IPS DF 6.9 (cell line): ENCODE measurements at places on chromosomes 16 and 17.

DNA sequence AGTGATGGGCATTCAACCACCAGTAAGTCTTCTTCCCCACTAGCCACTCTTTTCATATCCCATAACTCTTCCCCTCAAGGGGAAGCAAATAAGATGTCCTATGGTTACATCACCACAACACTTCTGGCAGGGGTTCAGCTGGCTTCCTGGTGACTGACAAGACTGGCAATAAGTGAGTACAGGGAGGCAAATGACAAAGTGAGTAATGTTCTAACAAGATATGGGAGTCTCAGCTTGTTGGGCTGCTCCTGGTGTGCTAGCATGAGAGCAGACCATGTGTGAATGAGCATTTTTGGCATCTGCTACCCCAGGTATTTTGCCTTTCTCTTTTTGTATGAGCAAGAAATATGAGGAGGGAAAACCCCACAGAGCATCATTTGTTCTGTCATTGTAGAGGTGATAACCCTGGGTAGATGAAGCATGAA is 9.9 kb downstream of the TMIGD1 start:
- DNase-seq, result no peak

- DNase-seq, result no peak
Observed at GRCh38 chr17:41937970-41938954, 7.8 kb downstream of the ODAD4 start.

GRCh38 chr17:74862108-74862901 is 2.6 kb upstream of the GRIN2C start:
- DNase-seq, result no peak

- no peak for DNase-seq
Observed at GRCh38 chr17:75289832-75290337, 652 bp upstream of the SLC25A19 start.

GRCh38 chr16:50257876-50258275 is 8.5 kb upstream of the ADCY7 start:
- DNase-seq, result no peak
